Stimulated activated CD4-positive, alpha-beta T cell treated with anti-CD3 and anti-CD28 coated beads, Interleukin-4, amount 100 ng/mL, for 24 hours (primary cell): ENCODE measurements at places on chromosomes 1 and 21.

DNA sequence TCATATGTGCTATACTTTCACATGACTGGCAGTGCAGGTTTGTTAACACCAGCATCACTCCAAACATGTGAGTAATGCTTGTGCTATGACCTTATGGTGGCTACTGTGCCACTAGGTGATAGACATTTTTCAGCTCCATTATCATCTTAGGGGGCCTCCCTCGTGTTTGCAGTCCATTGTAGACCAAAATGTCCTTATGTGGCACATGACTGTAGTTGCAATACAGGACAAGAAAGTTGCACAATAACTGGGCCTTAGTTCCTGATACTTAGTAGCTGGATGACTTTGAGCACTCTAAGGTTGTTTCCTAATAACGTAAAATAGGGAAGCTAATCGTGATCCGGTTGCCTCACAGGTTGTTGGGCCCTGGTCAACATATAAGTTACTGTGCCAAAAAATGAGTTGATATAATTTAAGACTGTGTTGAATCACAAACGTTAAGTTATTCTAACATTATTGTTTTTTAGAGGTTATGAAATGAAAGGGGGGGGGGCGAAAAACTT lies 511 bp upstream of the SNX27 start:
- no peak for DNase-seq

DNA sequence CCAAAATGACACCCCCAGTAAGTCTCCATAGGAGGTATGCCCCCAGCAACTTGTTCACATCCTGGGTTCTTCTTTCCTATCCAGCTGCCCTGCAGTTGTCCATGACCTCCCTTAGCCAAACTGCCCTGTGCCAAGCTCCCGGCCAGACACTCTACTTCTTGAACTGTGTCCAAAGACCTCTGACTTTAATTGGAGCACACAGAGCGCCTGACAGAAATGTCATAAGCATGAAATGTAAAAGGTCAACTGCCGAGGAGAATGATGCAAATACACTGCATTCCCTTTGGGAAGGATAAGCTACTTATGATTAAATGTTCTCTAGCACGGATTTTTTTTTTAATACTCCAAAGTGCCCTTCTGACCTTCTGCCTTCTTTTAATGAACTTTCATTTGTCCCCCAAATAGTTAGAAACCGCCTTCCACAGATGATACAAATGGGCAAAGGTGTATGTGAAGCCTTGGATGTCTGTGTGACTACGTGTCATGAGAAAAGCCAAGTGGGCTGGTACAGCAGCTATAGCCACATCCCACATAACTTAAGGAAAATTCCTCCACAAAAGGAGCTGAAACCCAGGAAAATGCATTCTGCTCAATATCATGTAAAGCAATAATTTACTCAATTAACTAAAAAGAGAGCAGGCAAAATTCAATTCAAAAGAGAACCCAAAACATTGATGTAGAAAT lies 26.8 kb downstream of the PALMD start:
- no peak for DNase-seq

DNA sequence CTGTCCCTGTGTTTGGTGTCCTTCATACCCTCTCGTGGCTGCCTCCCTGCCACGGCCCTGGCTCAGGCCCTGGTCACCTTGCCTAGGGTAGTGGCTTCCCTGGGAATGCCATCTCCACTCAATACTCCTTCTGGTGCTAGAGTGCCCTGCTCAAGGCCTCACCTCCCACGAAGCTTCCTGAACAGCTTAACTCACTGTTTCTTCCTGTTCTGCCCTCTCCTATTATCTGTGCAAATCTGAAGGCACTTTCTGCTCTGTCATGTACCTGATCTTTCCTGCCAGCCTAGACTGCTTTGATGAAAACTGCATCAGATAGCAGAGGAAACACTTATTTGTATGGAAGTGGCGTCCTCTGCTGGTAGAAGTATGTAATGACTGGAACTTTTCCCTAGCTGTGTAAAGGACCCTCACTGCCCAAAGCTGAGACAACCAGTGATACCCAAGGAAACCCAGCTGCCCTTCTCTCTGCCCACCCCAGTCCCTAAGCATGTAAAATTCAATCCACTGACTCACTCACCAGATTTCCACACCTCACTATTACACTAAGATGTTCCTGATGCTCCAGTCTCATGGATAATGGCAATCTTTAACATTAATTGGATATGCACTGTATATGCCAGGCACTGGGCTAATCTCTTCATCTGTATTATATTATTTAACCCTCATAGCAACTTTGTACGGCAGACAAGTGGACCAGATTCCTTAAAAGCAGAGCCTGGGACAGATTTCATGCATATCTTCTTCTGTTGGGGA lies 36.2 kb upstream of the BTG2 start:
- peak; percentile 62 for DNase-seq

DNA sequence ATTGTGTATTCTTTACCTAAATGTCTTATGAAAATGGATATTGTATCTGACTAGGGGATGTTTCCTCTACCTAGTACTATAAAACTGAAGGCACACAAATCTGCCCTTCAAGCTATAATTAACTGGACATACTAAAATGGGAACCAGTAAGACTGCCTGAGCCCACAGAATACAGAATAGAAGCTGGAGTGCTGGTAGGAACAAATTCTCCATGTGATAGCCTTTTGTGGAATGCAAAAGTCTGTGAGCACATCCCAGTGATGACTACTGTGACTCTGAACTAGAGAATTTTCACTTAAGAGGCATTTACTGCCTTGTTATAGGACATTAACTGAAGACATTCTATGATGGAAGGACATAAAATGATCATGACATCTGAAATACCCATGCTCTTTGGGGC lies 30.3 kb downstream of the KIFAP3 start:
- DNase-seq, result no peak

GRCh38 chr1:155077346-155077745 lies 1.3 kb upstream of the EFNA3 start:
- DNase-seq, result no peak

- no peak for DNase-seq
These were observed 58.4 kb upstream of the DYNLT5 start for GRCh38 chr1:66693856-66694255.

- no peak for DNase-seq
These were observed 92.6 kb downstream of the ST3GAL3 start for GRCh38 chr1:43799656-43800635.

- no peak for DNase-seq
These were observed 82.2 kb upstream of the BMP8A start for GRCh38 chr1:39409055-39409816.

GRCh38 chr1:207811920-207812720 lies 60.3 kb downstream of the CD46 start:
- DNase-seq, result no peak

DNA sequence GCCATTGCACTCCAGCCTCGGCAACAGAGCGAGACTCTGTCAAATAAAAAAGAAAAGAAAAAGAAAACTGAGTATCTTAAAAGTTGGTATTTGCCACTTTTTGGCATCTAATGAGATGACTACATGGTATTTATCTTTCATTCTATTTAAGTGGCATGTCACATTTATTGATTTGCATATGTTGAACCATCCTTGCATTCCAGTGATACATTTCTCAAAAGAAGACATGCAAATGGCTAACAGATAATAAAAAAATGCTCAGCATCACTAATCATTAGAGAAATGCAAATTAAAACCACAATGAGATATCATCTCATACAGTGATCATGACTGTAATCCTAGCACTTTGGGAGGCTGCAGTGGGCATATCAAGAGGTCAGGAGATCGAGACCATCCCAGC lies 28.1 kb downstream of the SFPQ start:
- DNase-seq, result no peak

- no peak for DNase-seq
These were observed 9.7 kb downstream of the SOAT1 start for GRCh38 chr1:179303200-179303785.
